ENCODE measurements at places on chromosomes 3 and 15.

DNA sequence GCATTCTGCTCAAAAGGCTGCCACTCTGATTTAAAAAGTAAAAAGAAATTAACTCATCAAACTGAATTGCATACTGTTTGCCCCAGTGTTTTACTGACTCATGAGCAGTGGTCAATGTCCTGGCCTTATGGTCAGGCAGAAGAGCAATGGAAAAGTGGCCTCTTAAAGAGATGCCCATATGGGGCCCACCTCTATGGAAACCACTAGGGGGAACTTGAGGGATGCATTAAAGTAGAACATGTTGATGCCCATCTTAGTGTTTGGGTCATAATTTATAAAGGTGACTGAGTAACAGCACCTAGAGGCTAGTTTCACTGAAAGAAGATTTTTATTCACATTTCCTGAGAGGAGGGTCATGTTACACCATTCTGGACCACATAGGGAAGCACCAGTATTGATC lies 66.5 kb upstream of the RNU6-1 start:
- no peak for DNase-seq

GRCh38 chr3:111238885-111239284 lies 167.3 kb downstream of the NECTIN3 start:
- DNase-seq: no peak

- no peak for DNase-seq
These were observed 167.7 kb downstream of the LRTM1 start for GRCh38 chr3:54760201-54760600.

- no peak for DNase-seq
These were observed 43.4 kb upstream of the PRTG start for GRCh38 chr15:55786341-55786740.

DNA sequence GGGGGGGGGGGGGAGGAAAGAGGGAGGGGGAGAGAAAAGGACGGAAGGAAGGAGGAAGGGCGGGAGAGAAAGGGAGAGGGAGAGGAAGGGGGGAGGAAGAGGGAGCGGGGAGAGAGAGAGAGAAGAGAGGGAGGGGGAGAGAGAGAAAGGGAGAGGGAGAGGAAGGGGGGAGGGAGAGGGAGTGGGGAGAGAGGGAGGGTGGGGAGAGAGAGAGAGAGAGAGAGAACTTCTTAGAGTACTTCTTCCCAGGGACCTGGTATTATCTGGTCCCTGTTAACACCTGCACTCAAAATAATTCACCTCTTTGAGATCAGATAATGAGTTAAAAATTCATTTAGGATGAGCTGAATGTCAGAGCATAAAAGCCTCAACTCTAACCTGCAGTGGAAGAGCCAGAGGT lies 1.1 kb downstream of the SEC13 start:
- no peak for DNase-seq

GRCh38 chr3:54071601-54072000 lies 50.8 kb upstream of the CACNA2D3 start:
- no peak for DNase-seq

DNA sequence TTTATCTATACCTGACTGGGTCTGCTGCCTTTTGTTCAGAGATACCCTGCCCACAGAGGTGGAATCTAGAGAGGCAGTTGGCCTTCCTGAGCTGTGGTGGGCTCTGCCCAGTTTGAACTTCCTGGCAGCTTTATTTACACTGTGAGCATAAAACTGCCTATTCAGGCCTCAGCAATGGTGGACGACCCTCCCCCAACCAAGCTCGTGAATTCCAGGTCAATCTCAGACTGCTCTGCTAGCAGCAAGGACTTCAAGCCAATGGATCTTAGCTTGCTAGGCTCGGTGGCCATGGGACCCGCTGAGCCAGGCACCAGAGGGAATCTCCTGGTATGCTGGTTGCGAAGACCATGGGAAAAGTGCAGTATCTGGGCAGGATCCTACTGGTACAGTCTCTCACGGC lies 270.2 kb downstream of the CADM2 start:
- no peak for DNase-seq

DNA sequence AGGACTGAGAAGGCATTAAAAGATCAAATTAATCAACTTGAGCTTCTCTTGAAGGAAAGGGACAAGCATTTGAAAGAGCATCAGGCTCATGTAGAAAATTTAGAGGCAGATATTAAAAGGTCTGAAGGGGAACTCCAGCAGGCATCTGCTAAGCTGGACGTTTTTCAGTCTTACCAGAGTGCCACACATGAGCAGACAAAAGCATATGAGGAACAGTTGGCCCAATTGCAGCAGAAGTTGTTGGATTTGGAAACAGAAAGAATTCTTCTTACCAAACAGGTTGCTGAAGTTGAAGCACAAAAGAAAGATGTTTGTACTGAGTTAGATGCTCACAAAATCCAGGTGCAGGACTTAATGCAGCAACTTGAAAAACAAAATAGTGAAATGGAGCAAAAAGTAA lies 149.7 kb upstream of the LRRFIP2 start:
- no peak for DNase-seq

- no peak for DNase-seq
These were observed 6.5 kb upstream of the COL7A1 start for GRCh38 chr3:48601622-48601994.

DNA sequence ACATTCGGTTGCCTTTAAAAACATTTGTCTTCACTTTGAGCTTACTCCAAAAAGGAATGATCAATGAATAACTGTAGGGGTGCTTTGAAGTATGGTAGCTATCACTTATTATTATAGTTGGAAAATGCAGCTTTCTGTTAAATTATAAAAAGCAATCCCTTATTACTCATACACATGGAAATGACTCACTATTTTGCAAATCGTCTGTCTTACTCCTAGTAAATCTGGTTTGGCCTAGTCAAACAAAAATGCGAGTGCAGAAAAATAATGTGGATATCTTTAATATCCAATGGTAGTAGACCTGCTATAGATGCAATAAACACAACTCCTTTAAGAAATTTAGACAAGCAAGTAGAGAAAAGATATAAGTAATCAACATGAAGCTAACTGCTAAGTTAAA lies 112.5 kb downstream of the ZIC1 start:
- no peak for DNase-seq

GRCh38 chr3:130929804-130930203 lies 35.9 kb downstream of the ATP2C1 start:
- DNase-seq: no peak

DNA sequence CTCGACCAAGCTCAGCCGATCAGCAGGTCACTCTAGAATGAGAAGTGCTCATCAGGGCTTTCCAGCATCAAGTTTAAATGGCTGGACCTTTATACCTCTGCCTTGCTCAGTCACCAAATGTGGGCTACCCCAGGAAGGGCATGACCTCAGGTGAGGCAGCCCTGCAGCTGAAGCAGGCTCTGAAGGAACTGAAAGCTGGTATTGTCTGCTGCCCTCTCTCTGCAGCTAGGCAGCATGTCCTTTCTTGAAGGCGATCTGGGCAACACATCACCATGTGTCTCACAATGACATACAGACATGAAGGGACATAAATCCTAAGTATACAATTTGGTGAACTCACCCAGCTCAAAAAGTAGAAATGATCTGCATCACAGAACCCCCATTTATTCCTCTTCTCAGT lies 38.7 kb upstream of the ARID3B start:
- no peak for DNase-seq

DNA sequence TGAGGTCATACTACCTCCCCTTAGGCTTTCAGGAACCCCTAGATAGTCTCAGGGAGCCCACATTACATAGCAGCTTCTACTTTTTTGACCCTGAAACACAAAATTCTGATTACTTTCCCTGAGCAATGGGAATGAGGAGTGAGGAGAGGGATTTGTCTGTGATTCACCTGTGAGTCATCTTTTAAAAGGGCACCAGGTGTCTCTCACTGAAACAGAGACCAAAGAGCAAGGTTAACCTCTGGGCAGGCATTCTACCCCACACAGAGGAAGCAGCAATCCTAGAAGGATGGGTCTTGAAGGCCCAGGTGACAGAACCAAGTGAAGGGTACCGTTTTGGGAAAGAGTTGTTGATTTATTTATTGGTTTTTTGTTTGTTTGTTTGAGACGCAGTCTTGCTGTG lies 31.1 kb upstream of the UBE2E2 start:
- no peak for DNase-seq

- DNase-seq: no peak
These were observed 50.2 kb downstream of the PDHB start for GRCh38 chr3:58383476-58383875.

GRCh38 chr15:38127306-38127771 lies 125.3 kb upstream of the SPRED1 start:
- DNase-seq: no peak

DNA sequence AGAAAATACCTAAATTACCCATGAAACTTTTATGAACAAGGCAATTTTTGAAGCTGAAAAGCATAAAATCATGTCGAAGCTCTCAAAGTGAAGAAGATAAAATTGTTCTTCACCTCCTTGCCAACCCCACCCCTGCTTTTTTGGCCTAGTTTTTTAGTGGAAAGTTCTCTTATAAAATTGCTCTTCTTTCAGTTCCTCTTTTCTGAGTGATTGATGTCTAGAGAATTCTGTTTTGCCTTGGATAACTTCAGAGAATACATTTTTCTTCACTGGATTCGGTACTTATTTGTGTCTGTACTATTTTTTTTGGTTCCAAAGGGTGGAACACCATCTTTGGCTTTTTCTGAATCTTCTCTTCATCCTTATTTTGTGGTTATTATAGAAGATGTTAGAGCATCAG lies 25.0 kb upstream of the PYDC2 start:
- no peak for DNase-seq

GRCh38 chr3:178325330-178325729 lies 210.9 kb upstream of the KCNMB2 start:
- no peak for DNase-seq

DNA sequence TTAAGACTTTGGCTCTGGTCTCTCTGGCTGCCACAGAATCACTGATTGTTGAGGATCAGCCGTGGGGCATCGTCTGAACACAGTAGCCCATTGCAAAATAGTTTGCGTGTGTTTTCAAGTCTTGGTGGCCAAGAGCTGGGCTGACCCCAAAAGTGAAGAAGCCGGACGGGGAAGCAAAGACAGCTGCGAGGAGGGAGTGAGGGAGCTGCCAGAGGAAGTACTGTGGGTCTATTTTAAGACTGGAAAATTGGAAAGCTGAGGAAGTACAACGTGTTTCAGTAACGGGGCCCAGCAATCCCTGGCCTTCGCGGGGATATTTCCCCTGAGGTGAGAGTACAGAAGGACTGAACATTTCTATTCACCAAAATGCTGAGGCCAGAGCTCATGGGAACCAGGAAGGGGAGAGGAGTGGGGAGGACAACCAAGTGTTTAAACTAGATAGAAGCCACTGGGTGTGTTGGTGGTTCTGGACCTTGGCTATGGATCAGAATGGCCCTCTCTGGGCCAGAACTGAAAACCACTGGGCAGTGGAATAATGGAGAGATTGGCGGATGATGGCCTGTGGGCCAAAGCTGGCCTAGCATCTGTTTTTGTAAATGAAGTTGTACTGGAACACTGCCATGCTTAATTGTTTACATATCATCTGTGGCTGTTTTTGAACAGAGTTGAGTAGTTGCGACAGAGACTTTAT lies 34.1 kb upstream of the LIMD1 start:
- DNase-seq: no peak

- no peak for DNase-seq
These were observed 83.0 kb downstream of the LINGO1 start for GRCh38 chr15:77549576-77550288.

GRCh38 chr15:99241752-99242151 lies 7.6 kb downstream of the TTC23 start:
- DNase-seq: no peak

DNA sequence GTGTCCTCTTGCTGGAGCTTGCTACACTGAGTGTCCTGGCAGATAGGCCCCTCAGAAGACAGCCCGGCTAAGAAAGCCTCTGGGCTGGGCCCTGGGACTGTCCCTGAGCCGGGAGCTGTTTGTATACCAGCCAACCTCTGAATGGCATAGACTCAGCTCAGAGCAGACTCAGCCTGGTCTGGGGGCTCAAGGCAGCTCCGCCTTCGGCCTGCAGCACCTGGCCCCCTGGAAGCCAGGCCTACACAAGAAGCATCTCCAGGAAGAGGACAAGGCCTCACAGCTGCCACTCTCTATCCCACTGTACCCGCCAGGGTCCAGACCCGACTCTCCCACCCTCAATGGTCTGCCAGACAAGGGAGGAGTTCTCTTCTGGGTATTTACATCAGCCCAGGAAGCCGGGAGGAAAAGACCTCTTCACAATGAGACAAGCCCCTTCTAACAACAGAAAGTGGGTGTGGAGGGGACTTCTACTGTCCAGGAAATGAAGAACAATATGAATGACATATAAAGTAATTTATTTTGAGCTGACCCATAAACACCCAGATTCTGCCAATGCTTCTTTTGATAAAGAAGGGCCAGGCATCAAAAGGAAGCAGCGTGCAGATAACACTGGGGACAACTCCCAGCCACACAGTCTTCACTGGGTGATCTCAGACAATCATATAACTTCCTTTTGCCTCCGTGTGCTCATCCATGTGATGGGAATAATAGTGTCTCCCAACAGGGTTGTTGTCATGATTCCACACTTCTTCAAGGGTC lies 110.2 kb downstream of the TPRA1 start:
- DNase-seq: no peak

DNA sequence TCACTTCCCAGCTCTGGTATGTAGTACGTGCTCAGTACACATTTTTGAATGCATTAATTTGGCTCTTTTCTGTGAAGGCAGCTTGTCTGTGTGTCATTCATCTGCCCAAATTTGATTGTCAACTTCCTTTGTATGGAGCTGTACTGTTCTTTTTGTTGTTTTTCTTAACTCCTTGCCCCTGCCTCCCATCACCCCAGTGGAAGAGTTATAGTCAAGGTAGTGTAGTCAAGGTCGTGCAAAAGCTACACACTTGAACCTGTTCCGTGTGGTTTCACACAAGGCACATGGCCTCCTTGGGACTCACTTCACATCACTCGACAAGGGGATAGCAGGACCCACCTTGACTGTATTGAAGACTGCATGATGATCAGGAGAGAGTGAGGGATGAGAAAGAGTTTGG lies 37.6 kb downstream of the SMAD3 start:
- DNase-seq: no peak

- no peak for DNase-seq
These were observed 41.9 kb downstream of the PCOLCE2 start for GRCh38 chr3:142846779-142847577.

DNA sequence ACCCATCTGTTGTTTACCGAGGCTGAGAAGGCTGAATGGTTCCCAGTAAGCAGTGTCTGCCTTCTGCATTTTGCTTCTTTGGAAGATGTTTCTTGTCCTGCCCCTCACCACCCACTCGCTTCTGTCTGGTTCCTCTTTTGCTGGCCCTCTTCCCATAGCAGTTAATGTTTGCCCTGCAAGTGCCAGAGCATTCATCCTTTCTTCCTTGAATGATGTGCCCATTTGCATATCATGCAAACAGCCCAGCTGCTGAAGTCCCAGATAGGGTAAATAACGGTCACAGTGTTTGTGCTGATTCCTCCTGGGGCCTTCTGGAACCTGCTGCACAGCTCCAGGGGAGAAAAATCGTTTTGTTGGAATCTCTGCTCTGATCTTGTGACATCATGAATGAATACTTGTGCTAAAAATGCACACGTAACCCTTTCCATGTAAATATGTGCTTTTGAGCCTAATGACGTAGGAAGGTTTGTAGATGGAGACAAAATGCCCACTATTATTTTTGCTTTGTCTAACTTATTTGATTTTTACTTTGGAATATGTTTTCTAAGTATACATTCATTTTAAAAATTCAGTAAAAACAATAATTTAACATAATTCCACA lies 381.0 kb downstream of the SOX2 start:
- no peak for DNase-seq

Data from activated CD8-positive, alpha-beta memory T cell treated with anti-CD3 and anti-CD28 coated beads for 1 hour (primary cell).